ENCODE measurements at places on chromosomes 12 and 14. TPM values are rescaled to one million over a fixed set of nuclear protein-coding genes. Genes with fewer than 3 reads are reported as not detected.

GRCh38 chr14:20681348-20682126 lies 2.8 kb upstream of the RNASE4 start:
- DNase-seq = peak; percentile 90

DNA sequence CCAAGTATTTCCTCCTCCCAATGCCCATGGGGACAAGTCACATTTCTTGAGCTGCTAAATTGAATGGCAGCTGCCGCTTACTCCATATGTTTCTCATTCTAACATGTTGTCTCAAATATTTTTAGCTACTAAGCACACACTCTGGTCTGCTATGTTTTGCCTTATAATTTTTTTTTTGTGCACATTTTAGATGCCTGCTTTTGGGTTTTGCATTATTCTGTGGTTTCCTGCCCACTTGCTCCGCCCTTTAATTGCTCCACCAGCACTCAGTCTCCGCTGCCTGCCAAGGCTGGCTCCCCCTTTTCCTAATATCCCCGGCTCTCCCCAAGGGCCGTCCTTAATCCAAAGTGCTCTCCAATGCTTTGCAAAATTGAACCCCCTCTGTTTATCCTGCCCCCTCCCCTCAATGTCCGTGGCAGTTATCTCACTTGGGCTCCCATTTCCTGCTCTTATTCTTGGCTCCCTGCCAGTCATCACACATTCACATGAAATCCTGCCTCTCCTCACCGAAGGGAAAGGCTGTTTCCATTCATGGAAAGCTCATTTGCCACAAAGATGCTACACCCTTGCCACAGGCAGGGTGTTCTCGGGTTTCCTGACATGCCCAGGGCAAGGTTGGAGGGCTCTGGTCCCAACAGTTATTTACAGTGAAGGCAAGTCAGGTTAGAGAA lies 79.4 kb downstream of the C12orf75 start:
- DNase-seq = peak; percentile 70

- DNase-seq = peak; percentile 86
Measured at GRCh38 chr12:12016284-12017100, 54.2 kb upstream of the BCL2L14 start.

- DNase-seq = no peak
Measured at GRCh38 chr12:29176941-29177340, 27.9 kb downstream of the FAR2 start.

The GPR84 gene
- not detected for total RNA-seq

DNA sequence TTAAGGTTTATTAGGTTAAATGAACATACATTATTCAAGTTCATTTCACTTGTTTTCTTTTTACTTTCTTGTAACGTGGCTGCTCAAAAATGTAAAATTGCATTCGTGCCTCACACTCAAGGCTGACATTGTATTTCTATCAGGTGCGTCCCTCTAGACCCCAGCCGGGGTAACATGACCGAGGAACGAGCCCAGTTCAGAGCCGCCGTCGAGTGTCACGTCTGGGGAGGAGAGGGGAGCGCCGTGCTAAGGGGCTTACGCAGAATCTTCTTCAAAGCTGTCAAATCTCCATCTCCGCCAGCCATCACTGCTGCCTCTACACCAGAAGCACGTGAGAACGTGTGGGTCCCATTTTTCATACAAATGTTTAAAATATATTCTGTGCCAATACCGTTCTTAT lies 170.6 kb downstream of the RIMBP2 start:
- DNase-seq = no peak

DNA sequence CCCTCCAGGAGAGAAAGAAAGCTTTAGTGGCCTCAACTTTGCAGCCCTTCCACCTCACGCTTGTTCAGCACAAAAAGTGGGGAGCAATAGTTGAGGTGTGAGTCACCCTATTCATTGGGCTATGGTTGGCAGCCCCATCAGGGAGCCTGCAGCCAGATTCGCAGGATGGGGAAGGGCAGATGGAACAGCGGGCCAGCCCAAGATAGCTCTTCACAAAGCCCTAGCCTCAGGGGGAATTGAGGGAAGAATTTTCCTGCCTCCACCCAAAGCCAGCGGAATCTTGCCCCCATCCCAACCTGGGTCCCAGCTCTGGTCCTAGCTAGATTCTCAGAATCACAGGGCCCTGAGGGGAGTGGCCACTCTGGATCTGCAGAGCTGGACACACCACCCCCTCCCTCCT lies 3.6 kb upstream of the KRT5 start:
- no peak for DNase-seq

The FAIM2 gene
- total RNA-seq = 4.1 TPM

The SLC38A4 gene
- 26.5 TPM for total RNA-seq

DNA sequence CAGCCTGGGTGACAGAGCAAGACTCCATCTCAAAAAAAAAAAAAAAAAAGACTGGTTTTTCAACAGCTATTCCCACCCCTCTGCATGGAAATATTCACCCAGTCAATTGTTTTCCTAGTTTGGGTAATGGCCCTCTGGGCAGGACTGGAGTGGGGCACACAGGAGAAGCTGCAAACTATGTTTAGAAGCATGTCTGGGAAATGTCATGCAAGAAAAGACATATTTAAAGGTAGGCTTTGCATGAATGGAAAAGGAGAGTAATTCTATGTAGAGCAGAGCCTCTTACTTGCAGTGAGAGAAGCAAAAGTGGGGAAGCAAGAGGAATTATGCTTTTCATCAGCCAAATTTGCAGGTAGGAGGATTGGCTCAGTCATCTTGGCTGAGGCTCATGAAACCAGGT lies 276.5 kb upstream of the PLEKHG7 start:
- no peak for DNase-seq

DNA sequence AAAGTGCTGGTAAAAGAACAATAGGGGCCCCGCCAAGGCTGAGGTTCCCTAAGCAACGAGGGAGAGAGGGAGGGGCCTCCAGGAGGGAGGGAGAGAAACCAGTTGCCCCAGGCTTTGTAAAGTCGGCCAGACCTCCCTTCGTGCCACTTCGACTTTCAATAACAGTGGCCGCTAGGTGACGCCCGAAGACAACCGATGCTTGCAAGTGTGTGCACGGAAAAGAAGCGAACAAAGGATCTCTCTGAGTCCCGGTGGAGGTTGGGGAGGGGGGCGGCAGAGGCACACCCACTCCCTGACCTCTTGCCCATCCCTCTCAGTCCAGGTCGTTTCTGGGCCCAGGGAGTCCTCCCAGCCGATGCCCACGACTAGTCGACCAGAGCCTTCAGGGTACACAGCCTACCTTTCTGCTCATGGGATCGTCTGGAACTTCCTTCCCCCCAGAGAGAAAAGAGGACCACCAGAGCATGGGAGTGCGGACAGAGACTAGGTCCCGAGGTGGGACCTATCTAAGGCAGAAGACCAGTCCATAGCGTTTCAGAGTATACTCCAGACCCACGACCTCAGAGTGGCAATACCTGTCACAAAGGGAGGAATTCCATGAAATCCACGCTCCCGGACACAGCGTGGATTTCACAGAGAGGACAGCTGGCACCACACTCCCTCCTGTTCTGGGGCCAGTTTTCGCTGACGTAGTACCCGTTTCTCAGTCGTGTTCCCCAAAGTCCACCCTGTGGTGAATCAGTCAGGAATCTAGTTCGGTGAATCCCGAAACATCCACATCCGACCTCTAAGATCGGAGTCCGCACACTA lies 262.7 kb upstream of the ALG10B start:
- no peak for DNase-seq

DNA sequence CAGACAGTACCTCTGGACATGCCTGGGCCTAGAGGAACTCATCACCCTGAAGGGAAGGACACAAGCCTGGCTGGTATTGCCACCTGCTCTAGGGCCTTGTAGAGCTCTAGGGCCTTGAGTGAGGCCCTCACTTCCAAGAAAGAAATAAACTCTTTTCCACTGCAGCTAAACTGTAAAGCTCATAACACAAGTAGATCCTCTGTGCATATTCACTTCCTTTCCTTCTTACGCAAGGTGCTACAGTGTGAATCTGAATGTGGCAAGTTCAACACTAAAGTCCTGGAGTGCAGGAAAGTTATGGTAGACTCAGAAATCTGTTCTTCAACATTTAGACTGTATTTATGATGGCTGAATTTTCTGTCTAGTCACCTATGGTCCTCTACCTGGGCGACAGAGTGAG lies 14.5 kb downstream of the RNASE3 start:
- no peak for DNase-seq

DNA sequence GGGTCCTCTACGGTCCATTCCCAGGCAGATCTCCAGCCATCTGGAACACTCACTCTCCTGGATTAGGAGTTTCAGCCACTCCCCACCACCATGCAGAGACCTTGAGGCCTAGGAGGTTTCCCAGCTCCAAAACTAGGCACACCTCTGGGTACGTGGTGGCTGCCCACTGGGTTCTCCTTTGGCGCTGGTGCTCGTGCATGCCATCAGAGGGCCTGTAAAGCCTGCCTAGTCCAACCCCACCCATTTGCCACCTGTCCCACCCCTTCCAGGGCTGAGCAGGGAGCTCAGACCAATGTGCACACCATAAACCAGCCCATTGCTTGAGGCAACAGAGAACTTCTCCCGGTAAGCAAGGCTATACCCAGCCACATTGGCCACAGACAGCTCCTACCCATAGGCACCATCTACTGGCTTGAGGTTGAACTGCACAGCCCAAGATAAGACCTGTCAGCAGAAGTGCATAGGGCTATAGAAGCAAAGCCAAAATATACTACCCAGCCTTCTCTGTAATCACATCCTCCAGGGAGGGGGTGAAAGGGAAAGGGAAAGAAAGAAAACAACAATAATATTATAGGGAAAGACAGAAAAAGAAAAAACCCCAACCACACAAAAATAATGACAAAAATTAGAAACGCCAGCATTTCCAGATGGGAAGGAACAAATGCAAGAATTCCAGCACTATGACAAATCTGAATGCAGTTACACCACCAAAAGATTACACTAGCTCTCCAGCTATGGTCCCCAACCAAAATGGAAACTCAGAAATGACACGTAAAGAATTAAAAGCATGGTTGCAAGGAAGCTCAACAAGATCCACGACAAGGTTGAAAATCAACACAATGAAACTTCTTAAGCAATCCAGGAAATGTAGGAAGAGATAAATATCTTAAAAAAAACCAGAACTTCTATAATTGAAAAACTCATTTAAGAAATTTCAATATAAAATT lies 111.9 kb upstream of the CCDC175 start:
- peak; percentile 61 for DNase-seq

The NKX2-1 gene
- not detected for total RNA-seq

DNA sequence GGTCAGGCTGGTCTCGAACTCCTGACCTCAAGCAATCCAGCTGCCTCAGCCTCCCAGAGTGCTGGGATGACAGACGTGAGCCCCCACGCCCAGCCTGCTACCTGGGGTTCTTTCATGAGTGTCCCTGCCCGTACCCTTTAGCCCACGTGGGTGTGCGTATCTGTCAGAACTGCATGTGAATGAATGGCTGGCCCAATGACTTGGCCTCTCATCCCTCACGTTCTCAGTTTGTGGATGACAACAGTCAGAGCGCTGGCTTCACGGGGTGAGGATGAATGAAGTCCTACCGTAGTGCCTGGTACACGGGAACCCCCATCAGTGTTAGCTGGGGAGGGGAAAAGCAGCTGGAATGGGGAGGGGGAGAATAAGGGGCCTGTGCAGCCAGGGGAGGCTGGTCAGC lies 16.1 kb upstream of the ZDHHC22 start:
- no peak for DNase-seq

DNA sequence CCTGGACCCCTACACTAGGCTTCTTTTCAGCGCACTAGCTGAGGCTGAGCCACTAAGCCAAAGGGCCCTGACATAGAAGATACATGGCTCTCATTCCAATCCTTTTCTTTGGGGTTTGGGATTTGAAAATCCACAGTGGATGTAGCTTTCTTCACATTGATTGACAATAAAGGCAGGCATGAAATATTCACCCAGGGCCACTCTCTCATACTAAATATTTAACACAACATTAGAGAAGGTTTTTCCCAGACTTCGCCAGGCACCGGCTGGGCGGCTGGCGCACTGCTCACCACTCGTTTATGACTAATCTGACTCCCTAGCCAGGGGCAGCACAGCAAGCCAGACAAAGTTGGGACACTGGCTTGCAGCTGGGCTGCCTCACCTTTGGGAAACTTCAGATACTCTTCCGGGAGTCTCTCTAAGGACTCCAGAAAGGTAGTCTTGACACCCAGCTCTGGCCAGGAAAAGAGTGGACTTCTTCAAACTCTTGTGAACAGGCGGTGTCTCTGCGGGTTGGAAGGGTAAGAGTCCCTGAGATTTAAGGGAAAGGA lies 699 bp upstream of the HOXC11 start:
- peak; percentile 29 for DNase-seq

DNA sequence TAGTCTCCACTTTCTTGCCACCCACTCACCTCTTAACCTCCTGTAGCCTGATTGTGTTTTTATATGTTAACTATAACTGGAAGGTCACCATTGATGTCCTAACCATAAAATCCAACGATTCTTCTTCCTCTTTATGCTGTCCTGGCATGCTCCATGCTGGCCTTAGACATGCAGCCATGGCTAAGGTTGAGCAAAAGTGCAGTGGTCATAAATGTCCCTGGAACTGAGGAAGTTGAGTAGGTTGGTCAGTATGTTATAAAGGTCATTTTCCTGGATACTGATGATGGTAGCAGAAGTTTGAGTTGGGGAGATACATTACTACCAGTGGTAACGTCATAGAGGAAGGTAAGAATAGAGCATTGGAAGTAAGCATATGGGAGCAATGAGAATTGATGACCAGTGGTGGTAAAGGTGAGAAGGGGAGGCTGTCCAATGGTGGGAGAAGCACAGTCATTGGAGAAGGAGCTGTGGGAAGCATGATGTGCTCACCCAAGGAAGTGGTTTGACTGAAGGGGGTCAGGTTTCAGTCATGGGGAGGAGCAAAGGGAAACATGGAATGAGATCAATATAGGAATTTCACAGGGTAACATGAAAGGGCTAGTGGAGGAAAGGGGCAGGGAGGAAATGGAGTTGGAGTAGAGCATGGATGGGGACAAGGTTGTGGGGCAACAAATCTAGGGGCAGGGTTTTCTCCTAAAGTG lies 240.8 kb downstream of the DACT1 start:
- DNase-seq = peak; percentile 26
